ENCODE measurements at places on chromosomes 12 and 14.

GRCh38 chr12:70744178-70744577 is 106.9 kb upstream of the PTPRB start:
- DNase-seq, result no peak

DNA sequence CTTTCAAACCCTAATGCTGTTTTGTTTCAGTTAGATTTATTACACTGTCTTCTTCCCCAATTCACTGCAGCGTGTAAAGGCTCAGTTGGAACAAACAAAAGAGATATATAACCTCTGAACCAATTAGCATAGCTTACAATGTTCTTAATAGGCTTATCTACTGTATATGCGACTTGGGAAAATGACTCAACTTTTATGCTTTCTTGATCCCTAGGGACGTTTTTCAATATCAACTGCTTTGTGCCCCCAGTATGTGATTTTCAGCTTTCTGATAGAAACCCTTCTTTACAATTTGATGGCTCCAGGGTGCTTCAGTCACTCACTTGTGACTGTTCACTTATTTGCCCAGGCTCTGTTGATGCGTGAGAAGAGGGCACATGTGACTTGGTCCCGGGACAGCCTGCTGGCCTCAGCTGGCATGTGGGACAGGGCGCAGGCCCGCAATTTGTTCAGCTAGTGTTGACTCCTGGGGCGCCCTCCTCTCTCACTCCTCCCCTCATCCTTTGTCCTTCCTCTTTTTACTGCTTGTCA is 107.1 kb downstream of the TMTC2 start:
- DNase-seq, result no peak

- no peak for DNase-seq
Observed at GRCh38 chr12:30835216-30835615, 80.5 kb upstream of the CAPRIN2 start.

DNA sequence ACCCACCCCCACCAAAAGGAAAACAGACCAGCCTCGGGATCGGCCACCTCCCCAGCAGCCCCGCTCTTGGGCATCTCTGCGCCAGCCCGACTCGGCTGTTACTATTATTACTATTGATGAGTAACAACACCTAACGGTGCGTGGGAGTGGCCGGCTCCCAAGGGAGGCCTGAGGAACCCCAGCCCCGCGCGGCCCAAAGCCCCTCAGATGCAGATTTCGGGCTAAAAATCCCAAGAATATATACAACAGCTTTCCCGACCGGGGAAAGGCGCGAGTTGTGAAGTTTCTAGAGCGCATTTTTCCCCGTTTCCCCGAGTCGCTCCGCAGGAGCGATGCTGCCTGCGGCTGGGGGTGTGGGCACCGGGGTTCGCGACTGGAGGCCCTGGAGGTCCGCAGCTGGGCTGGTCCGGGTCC is 565 bp downstream of the NT5DC3 start:
- DNase-seq, result no peak

GRCh38 chr14:22276913-22277816 is 311.9 kb downstream of the DAD1 start:
- DNase-seq, result no peak

GRCh38 chr14:32666308-32666707 is 272.4 kb upstream of the NPAS3 start:
- DNase-seq, result no peak

GRCh38 chr14:91848504-91849001 is 18.8 kb downstream of the TC2N start:
- DNase-seq, result no peak

DNA sequence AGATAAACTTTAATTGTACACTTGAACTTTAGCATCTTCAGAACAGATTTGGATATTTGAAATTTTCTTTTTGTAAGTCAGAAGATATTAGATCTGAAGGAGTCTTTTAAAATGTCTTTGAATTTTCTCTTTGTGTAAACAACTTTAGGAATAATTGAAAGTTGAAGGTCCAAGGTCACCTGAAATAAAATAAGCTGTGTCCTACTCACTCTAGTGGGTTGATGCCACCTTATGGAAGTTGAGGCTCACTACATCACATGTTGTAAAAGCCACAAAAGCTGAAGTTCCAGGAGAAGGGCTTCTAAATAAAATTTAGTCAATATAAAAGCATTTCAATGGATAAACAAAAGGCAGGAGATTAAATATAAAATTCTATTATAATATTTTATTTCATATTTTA is 122.0 kb upstream of the ATXN7L3B start:
- DNase-seq, result no peak

GRCh38 chr14:54976316-54976715 is 50.6 kb downstream of the WDHD1 start:
- peak; percentile 30 for DNase-seq

DNA sequence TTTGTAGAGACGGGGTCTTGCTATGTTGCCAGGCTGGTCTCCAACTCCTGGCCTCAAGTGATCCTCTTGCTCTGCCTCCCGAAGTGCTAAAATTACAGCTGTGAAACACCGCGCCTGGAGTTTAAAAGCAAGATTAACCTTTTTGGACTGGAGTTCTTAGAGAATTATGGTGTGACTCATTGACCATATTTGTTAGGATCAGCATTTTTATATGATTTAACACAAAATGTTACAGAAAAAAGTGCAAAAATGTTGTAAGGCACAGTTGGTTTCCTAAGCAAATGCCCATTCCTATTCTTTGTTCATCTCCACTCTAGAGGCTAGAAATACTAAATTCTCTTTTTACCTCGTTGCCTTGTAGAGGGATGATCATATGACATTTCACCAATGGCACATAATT is 27.6 kb downstream of the SLC35E3 start:
- DNase-seq, result no peak

DNA sequence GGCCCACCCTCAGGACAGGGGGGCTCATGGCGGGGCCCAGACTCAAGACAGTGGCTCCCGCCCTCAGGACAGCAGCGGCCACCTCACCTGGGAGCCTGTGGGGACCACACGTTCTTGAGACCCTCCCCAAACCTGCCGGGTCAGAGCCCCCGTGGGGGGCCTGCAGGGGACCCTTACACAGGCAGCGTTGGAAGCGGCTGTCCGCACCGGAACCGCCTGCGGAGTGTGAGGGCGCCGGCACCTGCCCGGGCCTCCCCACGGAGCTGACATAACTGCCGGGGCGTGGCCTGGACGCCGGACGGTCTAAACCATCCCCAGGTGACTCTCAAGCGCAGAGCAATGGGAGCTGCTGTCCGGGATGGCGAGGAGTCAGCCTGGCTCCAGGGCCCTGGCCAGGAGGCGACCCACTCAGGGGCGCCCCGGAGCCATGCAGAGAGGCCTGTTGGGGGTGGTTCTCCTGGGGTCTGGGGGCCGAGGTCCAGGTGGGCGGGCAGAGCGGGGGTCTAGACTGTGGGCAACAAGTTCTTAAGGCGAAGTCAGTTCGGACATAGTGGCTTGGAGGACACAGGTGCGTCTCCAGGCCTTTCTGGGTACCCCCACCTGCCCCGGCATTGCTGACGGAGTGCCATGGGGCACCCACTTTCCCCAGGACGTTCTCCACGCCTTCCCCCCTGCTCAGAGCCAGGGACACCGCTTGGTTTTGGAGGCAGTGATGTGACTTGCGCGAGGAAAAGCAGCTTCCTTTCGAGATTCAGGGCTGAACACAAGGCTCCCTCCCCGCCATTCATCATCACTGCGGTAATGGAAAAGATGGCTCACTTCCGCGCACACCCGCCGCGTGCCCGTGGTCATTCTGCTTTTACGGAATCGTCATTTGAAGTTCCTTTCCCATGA is 23.2 kb downstream of the GALNT9 start:
- DNase-seq, result no peak

DNA sequence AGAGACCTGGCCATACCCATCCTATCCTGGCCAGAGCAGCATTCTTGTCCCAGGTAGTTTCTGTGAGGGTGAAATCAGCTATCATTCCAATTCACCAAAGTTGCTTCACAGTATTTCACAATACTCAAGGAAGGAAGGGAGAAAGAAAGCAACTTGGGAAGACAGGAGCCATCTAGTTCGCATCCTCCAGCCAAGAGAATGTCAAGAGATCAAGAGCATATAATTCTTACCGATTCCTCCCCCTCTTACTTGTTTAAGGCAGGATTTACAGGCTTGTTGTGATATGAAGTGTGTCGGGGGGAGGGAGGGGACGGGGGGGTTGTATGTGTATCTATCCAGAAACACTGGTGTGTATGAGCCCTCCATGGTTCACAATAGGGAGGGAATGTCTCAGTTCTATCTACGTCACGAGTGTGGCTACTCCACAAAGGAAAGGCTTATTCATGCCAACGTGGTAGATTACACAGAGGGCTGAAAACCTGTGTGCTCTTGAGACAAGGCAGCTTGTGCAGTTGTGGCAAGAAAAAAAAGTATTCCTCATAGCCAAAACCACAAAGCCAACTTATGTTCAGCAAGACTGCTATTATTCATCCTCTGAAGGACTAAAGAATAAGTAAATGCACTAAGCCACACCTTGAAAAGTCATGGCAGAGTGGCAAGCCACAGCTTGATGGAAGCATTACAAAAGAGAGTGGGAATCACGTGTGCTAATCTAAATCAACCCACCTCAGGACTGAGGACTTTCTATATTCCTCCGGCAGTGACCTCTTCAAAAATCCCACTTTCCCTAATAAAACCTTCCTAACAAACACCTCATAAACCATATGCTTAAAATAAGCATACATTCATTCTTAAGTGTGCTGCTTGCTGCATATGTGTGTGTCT is 35.0 kb downstream of the CORO1C start:
- DNase-seq, result peak; percentile 97

- DNase-seq, result no peak
Observed at GRCh38 chr12:116885491-116885890, 4.2 kb upstream of the HRK start.

DNA sequence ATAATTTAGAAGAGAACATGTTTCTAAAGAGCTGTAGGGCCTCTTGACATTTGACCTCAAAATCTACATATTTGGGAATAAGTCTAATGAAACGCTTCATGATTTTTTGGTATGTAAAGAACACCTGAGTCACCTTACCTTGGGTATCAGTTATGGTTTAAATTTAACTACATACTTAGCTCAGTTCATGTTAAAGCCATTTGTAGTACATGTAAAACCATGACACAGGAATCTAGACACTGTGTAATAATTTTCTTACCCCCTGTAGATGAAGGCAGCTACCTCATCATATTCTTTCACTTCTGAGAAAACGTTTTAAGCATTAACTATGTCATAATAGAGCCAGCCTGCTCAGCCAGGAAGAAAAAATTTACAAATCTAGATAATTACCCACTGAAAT is 105.8 kb upstream of the CPNE8 start:
- DNase-seq, result no peak

- no peak for DNase-seq
Observed at GRCh38 chr14:91841065-91841464, 26.3 kb downstream of the TC2N start.

DNA sequence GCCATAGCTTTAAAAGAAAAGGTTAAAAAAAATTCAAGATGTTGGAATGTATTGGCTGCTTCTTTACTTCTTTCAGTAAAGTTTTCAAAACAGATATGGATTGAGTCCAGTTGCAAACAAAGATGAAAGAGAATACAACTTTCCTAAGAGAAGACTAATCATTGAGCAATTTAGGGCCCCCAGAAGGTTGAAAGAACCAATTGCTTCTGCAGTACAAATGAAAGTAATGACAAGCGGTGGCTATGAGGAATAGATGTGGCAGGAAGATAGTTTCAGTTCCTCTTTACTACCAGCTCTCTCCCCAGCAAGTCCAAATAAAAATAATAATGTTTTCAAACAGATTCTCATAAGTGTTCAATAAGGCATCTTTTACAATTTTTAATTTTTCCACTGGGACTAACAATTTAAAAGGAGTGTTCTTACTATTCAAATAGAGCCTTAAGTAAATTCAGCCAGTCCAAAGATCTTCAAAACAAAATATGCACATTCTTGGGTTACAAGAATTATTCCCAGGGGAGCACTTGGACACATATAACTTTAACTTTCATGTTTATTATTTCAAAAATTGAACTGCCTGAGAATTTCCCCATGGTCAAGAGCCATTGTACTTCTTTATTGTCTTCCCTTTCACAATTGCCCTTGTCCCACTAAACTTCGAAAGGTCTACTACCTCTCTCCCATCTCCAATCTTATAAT is 62.3 kb upstream of the PPP1R12A start:
- no peak for DNase-seq

- DNase-seq, result no peak
Observed at GRCh38 chr12:71426300-71427047, 13.1 kb upstream of the LGR5 start.

- DNase-seq, result no peak
Observed at GRCh38 chr12:108884116-108885012, 4.5 kb downstream of the DAO start.

DNA sequence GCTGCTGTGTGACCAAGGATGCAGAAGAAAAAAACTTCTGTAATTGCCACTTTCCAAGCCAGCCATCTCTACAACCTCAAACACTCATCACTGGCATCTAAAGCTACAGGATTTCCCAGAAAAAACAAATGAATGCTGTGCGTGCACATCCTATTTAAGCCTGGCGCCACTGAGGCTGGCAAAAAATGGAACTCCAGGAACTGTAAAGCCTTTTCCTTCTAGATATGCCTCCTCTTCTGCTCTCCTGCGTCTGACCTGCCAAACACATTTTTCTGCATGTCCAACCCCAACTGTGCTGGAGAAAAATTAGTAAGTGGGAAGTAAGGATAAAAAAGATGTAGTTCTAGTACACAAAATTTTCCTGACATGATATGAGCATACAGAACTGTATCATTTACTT is 184.9 kb downstream of the ITPR2 start:
- no peak for DNase-seq

DNA sequence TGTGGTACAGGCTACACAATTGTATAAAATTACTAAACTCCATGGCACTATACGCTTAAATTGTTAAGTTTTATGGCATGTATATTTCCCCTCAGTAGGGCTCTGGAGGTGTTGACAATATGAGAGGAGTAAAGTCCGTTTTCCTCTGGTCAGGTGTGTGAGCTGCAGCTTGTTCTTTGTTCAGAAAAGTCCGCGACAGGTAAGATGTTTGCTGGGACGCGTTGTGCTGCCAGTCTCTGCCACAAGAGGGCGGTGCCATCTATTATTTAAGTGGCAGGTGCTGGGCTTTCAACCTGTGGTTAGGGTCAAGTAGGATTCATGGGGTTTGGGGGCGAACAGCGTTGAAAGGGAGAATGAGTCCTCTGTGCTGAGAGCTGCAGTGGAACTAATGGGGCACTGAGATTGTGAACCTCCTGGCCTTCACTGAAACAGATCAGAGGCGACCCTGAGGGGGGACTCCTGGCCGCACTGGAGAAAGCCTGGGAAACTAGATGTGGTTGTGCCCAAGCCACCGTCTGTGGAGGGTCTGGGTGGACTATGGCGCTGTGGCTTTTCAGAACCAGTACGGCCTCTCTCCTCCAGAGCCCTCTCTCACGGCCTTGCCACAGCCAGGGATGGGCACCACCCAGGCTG is 179.0 kb downstream of the SLC15A4 start:
- no peak for DNase-seq

DNA sequence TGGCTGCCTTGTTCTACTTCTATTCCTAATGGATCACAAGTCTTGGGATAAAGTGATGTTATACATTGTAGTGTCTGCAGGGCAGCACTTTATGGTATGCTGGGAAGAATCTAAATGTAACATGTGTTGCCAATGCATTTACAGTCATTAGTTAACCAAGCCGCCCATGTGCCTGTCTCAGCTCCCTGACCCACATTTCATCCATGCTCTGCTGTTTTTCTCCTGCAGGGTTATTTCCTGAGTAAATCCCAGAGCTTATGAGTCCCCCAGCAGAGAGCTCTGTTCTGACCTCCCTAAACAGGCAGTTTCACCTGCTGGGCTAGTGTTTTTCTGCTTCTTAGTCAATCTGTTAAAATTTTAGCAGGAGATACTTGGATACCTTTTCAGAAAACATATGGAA is 4.4 kb upstream of the TMTC2 start:
- no peak for DNase-seq

Data from AG04450 (cell line).